Right renal cortex interstitium (tissue), 3 donors: ENCODE measurements at places on chromosomes 16 and 17. TPM values are rescaled to one million over a fixed set of nuclear protein-coding genes. Genes with fewer than 3 reads are reported as not detected.

The UTP4 gene
- polyA plus RNA-seq = 67.2 TPM

The SLC47A1 gene
- polyA plus RNA-seq = 24.5 TPM

The SLC16A11 gene
- polyA plus RNA-seq = 0.55 TPM

The SOX9 gene
- polyA plus RNA-seq = 16.4 TPM

The MPV17L gene
- 8.8 TPM for polyA plus RNA-seq

The TCAP gene
- 1.1 TPM for polyA plus RNA-seq
